ENCODE measurements at places on chromosomes 1 and 21. TPM values are rescaled to one million over a fixed set of nuclear protein-coding genes. Genes with fewer than 3 reads are reported as not detected.

Gene RGS1
- total RNA-seq: 0.61 TPM

Gene FOXD3
- 0.56 TPM for total RNA-seq

Gene EDARADD
- total RNA-seq: 0.25 TPM

Gene MROH7
- total RNA-seq: 7.0 TPM

Gene C1orf94
- total RNA-seq: not detected

Gene TMPRSS15
- total RNA-seq: not detected

Gene KRTAP11-1
- total RNA-seq: not detected

Gene TDRD5
- total RNA-seq: not detected

Gene KRTAP19-3
- total RNA-seq: 1.1 TPM

Gene BATF3
- total RNA-seq: 0.60 TPM

Gene HSPG2
- 168 TPM for total RNA-seq

Gene TSPEAR
- total RNA-seq: not detected

Gene PADI1
- not detected for total RNA-seq

Gene PIP5K1A
- total RNA-seq: 29.5 TPM

- peaks cover 25% of the 10 kb centered on the region for H3K27me3 ChIP-seq
- no peaks in the 10 kb centered on the region for H3K36me3 ChIP-seq
- H3K27ac ChIP-seq: no peak overlapping the region
- no peaks in the 10 kb centered on the region for H3K4me1 ChIP-seq
Measured at GRCh38 chr21:45599146-45599581, 44.4 kb upstream of the PCBP3 start.

DNA sequence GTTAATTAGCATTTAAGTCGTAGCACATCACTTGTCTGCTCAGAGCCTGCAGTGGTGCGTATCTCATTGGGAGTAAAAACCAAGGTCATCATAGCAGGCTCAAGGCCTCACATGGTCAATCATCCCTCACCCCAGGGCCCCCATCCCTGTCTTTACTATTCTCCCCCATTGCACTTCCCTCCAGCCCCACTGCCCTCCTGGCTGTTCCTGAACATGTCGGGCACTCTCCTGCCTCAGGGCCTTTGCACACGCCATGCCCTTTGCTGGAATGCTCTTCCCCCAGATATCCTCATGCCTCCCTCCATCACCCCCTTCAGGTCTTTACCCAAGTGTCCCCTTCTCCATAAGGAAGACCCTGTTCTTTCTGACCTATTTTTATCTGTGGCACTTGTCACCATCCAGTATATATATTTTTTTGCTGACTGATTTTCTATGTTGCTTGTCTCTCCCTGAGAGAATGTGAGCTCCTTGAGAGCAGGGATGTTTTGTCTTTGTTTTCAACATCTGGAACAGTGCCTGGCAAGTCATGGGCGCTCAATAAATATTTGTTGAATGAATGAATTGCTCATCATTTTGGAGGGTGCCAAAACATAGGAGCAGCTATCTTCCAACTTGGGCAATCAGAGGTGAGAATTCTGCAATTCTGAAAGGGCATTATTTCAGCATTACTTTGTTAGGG lies 74.1 kb upstream of the POU3F1 start:
- no peaks in the 10 kb centered on the region for H3K27me3 ChIP-seq
- H3K36me3 ChIP-seq: no peaks in the 10 kb centered on the region
- DNase-seq: no peak
- H3K27ac ChIP-seq: no peak overlapping the region

DNA sequence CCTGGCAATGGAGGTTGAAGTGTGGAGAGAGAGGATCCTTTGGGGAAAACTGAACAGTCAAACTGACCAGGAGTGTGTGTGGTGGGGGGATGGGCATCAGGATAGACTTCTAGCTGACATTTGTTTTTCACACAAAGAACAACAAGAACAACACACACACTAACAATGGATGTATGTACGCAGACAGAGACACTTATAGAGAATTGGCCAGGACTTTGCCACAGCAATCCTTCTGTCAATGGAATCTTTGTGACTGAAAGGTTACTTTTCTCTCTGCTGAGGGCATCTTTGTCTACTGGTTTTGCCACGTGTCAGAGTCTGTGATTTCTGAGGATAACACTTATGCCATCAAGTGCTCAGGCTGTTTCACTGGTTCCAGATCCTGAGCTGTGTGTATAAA lies 12.4 kb upstream of the FCGR2A start:
- no peak overlapping the region for H3K4me3 ChIP-seq
- H3K27ac ChIP-seq: no peak overlapping the region
- no peaks in the 10 kb centered on the region for H3K36me3 ChIP-seq
- H3K27me3 ChIP-seq: peaks cover 46% of the 10 kb centered on the region

DNA sequence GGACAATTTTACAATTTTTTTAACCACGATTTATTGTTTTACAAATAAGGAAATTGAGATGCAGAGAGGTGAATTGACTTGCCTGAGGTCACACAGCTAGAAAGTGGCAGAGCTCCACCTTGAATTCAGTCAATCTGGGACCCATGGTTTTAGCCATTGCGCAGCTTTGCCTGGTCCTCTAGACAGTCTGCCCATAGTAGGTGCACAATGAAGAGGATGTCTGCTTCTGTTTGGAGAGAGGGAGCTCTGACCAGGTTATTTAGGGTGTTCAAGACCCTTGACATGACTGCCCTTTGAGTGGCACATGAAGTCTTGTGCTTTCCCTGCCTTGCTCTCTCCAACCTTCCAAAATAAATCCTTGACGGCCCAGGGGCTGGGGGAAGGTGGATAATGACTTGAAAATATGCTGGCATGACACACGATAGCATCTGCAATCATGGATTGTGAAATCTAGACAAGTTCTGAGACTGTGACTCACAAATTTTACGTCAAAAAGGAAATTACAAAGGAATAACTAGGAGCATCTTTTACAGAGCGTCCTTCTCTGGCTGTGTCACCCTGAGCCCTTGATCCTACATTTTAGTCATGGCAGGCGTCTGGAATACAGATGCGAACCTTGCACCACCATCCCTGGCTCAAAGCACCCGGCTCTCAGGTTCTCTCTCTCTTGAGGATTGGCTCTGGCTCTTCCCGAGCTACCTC lies 26.2 kb upstream of the ID3 start:
- DNase-seq: peak; percentile 69
- H3K4me3 ChIP-seq: no peak overlapping the region
- peak overlapping the region; percentile 61 for H3K27ac ChIP-seq
- peaks cover 19% of the 10 kb centered on the region for H3K4me1 ChIP-seq
- H3K27me3 ChIP-seq: no peaks in the 10 kb centered on the region
- H3K36me3 ChIP-seq: no peaks in the 10 kb centered on the region

- no peak for DNase-seq
- no peak overlapping the region for H3K4me3 ChIP-seq
- no peaks in the 10 kb centered on the region for H3K36me3 ChIP-seq
- no peaks in the 10 kb centered on the region for H3K27me3 ChIP-seq
- no peak overlapping the region for H3K27ac ChIP-seq
- H3K4me1 ChIP-seq: peaks cover 2% of the 10 kb centered on the region
Measured at GRCh38 chr1:6281511-6282402, 20.9 kb upstream of the GPR153 start.

GRCh38 chr1:95903060-95903459 lies 669.0 kb downstream of the RWDD3 start:
- DNase-seq: no peak
- H3K27ac ChIP-seq: no peak overlapping the region
- H3K36me3 ChIP-seq: no peaks in the 10 kb centered on the region

- H3K27me3 ChIP-seq: no peaks in the 10 kb centered on the region
- no peak overlapping the region for H3K4me3 ChIP-seq
- no peaks in the 10 kb centered on the region for H3K4me1 ChIP-seq
Measured at GRCh38 chr1:90318431-90318830, 323.5 kb downstream of the ZNF326 start.

- DNase-seq: peak; percentile 27
- no peak overlapping the region for H3K4me3 ChIP-seq
Measured at GRCh38 chr21:35840197-35840799, 220.0 kb downstream of the SETD4 start.

DNA sequence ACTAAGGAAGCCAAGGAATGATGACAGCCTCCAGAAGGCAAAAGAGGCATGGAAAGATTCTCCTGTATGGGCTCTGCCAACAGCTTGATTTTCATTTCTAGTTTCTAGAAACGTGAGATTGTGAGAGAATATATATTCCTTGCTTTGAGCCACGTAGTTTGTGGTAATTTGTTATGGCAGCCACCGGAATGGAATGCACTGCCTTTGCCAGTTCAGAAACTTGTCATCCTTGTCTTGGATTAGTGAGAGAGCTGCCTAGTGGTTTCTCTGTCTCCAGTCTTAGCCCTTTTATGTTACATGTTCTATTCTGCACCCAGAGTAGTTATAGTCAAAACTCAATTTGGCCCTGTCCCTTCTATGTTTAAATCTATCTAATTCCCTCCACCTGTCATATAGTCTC lies 216.0 kb upstream of the PTGFR start:
- H3K27me3 ChIP-seq: no peaks in the 10 kb centered on the region
- no peaks in the 10 kb centered on the region for H3K4me1 ChIP-seq
- no peak overlapping the region for H3K27ac ChIP-seq
- no peak for DNase-seq

DNA sequence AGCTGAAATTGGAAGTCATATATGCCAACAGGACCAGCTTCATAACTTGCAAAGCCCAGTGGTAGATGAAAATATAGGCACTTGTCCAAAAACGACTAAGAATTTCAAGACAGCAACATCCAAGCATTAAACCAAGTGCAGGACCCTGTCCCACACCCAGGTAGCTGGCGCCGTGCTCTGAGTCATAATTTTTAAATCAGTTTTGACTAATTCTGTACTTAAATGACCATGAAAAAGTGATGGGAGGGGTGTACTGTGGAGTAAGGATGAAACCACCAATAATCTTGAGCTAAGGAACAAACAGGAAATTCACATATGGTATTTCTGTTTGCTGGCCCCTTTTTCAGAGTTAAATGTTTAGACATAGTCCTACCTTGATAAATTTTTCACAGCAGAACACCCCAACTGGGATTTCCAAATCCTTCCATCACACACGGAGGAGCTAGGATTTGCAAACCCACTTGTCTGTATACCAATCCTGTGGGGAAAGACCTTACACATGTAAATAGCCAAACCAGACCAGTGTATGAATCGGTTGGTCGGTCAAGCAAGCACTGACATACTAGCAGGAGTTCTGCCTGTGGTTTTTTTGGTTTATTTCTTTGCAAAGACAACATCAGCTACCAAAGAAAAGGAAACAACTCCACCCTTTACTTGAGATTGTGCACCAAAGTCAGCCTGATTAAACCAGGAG lies 235.7 kb upstream of the RAB4A start:
- H3K27ac ChIP-seq: no peak overlapping the region
- H3K36me3 ChIP-seq: no peaks in the 10 kb centered on the region
- no peak for DNase-seq

DNA sequence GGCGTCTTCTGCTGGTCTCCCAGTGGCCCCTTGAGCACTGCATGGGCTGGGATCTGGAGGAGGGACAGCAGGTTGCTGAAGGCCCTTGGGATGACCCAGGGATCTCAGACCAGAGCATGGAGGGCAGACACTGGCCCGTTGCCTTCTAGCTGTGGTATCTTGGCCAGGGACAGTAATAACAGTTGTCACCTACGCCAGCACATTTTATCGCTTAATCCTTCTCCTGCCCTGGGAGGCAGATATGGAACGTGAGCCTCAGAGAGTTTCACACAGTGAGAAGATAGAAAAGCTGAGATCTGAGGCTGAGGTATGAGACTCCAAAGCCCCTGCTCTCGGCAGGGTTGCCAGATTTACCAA lies 40.1 kb upstream of the RD3 start:
- H3K36me3 ChIP-seq: no peaks in the 10 kb centered on the region
- H3K27ac ChIP-seq: no peak overlapping the region
- peaks cover 15% of the 10 kb centered on the region for H3K4me1 ChIP-seq
- DNase-seq: no peak

GRCh38 chr1:14694589-14694988 lies 96.1 kb downstream of the KAZN start:
- DNase-seq: no peak
- H3K36me3 ChIP-seq: no peaks in the 10 kb centered on the region
- peaks cover 3% of the 10 kb centered on the region for H3K27me3 ChIP-seq
- no peak overlapping the region for H3K4me3 ChIP-seq

- no peak for DNase-seq
- peaks cover 5% of the 10 kb centered on the region for H3K4me1 ChIP-seq
- H3K36me3 ChIP-seq: no peaks in the 10 kb centered on the region
- H3K27me3 ChIP-seq: no peaks in the 10 kb centered on the region
- no peak overlapping the region for H3K27ac ChIP-seq
Measured at GRCh38 chr1:32767641-32768040, 49.5 kb downstream of the YARS1 start.

- peaks cover 58% of the 10 kb centered on the region for H3K4me1 ChIP-seq
- no peak for DNase-seq
- H3K27me3 ChIP-seq: no peaks in the 10 kb centered on the region
- H3K4me3 ChIP-seq: no peak overlapping the region
Measured at GRCh38 chr1:230174041-230174440, 107.0 kb downstream of the GALNT2 start.

DNA sequence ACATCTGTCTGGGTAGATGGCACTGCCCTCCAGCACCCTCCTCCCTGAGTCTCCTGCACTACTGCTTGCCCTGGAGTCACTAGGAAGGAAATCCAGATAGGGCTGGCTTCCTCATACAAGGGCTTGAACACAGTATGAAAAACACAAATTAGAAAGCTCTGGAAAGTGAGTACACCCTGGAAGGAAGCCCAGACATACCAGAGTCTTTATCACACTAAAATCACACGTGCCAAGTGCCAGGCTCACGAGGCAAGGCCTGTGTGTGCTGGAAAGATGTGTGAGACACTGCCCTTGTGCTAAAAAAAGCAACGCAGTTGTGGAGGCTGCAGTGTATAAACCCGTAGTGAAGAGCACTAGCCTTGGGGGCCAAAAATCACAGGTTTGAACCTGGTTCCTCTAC lies 28.3 kb upstream of the S100A7 start:
- peaks cover 15% of the 10 kb centered on the region for H3K4me1 ChIP-seq
- H3K4me3 ChIP-seq: no peak overlapping the region
- H3K27me3 ChIP-seq: no peaks in the 10 kb centered on the region

DNA sequence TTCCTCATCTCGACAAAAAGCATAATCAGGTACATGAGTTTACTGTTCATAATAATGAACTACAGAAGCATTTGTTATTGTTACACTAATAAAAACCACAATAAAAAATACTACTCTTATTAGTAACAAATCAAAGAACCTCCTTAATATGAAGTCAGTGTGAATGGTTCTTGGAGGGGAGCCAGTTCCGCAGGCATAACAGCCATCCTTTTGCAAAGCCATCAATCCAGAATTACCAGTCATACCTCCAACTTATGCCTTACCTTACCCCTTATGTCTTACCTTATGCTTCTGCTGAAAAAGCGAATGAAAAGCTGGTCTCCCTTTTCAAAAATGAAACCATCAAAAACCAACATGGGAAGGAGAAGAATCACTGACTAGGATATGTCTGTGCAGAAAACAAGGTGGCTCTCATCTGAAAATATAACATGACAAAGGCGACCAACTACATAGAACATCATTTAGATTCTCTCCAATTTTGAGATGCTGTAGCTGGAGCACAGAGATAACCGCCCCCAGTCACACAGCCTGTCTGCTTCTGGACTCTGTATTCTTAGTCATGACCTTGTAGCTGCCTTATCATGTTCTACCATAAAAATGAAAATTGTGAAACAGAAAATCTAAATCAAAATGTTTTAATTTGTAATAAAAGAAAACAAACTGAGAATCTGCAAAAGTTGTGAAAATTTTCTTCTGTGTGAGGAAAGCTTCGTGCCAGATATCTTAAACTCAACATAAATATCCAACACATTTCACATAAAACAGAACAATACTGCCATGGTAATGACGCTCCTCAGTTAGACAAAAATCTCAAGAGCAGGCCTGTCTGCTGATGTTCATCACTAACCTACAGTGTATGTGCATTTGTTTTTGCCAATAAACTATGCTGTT lies 438.2 kb downstream of the SMYD3 start:
- no peaks in the 10 kb centered on the region for H3K36me3 ChIP-seq
- no peaks in the 10 kb centered on the region for H3K27me3 ChIP-seq
- no peak overlapping the region for H3K27ac ChIP-seq
- no peak overlapping the region for H3K4me3 ChIP-seq

All from psoas muscle (tissue), 8 donors.